Right cardiac atrium (tissue), 5 donors: ENCODE measurements at places on chromosomes 4 and X. TPM values are rescaled to one million over a fixed set of nuclear protein-coding genes. Genes with fewer than 3 reads are reported as not detected.

Gene IL3RA
- polyA plus RNA-seq = 8.7 TPM

Gene PAGE1
- not detected for polyA plus RNA-seq

Gene MAP7D2
- 0.68 TPM for polyA plus RNA-seq

Gene SMIM10L2A
- polyA plus RNA-seq = 5.1 TPM

Gene RNF150
- polyA plus RNA-seq = 10.1 TPM

Gene FRAS1
- polyA plus RNA-seq = 1.1 TPM

Gene ABLIM2
- 4.2 TPM for polyA plus RNA-seq

Gene GAB3
- polyA plus RNA-seq = 4.7 TPM

Gene CLCN4
- polyA plus RNA-seq = 11.0 TPM

Gene CD38
- 3.5 TPM for polyA plus RNA-seq

Gene DYNLT3
- 20.5 TPM for polyA plus RNA-seq

Gene UGT2B17
- 0.05 TPM for polyA plus RNA-seq

Gene MXRA5
- polyA plus RNA-seq = 0.34 TPM

Gene PHF8
- polyA plus RNA-seq = 6.0 TPM

Gene HEPH
- polyA plus RNA-seq = 16.0 TPM

Gene KIT
- 0.18 TPM for polyA plus RNA-seq

Gene RAB9B
- 11.5 TPM for polyA plus RNA-seq

Gene FRMPD3
- 0.05 TPM for polyA plus RNA-seq

Gene EVC
- polyA plus RNA-seq = 5.8 TPM

Gene C1QTNF7
- polyA plus RNA-seq = 1.7 TPM
